ENCODE measurements at places on chromosomes 4 and X.

GRCh38 chrX:154371789-154372300, 2.6 kb downstream of the FLNA start:
- no peak for DNase-seq

- DNase-seq = no peak
Observed at GRCh38 chrX:4805502-4805901, 1092.1 kb upstream of the PRKX start.

GRCh38 chr4:14652522-14652921, 349.8 kb upstream of the CPEB2 start:
- DNase-seq = no peak

- no peak for DNase-seq
Observed at GRCh38 chr4:109191216-109191615, 111.2 kb downstream of the COL25A1 start.

DNA sequence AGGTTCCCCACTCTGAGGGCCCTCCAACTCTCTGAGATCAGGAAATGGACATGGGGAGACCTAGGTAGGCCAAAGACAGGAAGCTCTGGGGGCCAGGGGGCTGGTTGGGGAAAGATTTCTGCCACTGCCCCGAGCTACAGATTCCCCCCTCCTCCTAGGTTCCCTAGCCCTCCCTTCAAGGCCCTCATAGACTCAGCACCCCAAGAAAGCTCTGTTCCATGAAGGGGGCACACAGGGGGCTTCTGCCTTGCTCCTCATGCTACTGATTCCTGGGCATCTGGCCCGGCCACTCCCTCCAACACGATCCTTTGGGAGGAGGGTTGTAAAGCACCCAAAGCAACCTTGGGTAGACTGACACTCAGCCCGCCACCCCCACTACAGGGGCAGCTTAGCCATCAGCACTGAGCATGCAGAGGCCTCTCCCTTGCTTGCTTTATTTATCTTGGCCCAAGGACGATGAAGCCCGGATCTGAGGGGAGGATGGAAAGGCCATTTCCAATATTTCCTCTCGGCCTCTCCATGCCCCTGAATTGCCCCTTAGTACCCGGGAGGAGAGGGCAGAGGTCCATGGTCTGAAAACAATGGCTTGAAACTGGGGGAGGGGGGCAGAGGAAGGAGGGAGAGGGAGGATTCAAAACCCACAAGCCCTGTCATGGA, 146.7 kb downstream of the PJA1 start:
- no peak for DNase-seq

DNA sequence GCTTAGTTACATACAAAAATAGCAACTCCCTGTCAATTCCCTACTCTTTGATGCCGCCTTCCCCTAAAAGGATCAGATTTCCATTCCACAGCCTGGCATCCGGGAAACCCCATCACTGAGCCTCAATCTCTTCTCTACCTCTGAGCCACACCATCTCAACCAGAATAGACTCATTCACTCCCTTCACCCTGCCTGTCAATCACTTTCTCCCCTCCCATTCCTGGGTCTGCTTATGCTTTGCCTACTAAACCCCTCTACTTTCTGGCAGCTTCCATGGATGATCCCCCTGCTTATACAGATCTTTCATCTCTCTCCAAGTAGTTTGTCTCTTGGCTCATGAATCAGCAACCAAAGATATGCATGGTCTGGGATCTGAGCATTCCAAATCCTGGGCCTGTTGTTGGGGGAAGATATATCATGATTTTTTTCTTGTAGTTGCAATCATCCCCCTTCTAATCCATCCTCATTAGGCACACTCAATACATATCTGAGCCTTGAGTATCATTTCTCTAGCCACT, 2.6 kb downstream of the AMER1 start:
- DNase-seq = no peak

- no peak for DNase-seq
Observed at GRCh38 chrX:106963111-106963510, 36.9 kb downstream of the MORC4 start.

DNA sequence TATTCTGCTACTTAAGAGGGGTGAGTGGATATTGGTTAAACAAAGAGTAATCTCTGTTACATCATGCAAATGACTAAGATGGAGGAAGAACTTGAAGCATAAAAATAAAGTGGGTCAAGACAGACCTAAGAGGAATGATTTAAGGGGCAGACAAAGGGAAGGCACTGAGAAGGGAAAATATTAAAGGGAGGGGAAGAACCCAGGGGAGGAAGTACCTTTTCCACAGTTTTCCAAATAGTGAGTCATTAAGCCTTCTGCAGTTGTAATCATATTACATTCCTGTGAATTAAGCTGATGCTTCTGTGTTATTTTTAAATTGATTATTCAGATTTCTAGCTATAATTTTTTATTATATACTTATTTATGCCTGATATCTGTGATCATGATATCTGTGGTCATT, 253.3 kb downstream of the CENPC start:
- DNase-seq = no peak

DNA sequence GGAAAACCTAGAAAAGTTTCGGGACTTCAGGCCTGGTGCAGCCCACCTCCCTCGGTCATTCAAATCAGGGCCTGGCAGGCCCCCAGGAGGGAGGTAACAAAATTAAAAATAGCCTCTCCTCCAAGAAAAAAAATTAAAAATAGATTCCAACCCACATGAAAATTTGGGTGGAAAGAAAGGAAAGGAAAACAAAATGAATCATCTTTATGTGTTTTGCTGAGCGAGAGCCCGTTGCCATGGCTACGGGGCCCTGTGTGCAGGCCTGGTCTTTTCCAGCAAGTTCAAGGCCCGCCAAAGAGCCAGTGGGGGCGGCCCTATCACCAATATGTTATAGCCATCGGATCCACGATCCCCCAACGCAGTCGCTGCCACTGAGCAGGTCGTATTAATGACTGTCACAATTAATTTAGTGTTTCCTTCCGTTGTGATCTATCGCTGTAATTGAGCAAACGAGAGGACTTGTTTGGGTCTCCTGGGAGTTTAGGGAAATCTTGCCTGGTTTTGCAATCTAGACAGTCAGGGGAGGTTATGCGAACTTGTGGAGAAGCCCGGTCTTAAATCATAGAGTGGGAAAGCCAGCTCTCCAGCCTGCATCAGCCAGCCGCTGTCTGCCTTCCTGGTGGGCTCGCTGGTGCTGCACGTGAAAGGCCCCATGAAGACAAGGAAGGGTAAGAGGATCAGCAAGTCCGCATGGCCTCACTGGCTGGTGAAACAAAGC, 452.4 kb downstream of the BCOR start:
- peak; percentile 47 for DNase-seq

DNA sequence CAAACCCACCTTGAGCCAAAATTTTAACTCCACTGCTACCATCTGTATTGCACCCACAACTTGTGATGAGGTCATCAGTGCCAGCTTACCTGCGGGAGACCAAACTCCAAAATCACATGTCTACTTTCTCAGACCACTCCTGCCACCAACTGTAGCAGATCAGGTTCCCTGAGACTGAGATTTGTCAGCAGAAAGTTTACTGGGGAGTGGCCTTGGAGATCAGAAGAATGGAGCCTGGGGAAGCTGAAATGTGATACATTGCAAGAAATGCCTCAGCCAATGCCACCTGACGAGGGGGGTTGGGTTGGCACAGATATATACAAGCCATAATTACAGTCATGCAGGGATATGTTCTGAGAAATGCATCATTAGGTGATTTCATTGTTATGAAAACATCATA, 19.1 kb downstream of the HAUS3 start:
- no peak for DNase-seq

GRCh38 chr4:101753721-101754120, 36.8 kb upstream of the BANK1 start:
- DNase-seq = no peak

DNA sequence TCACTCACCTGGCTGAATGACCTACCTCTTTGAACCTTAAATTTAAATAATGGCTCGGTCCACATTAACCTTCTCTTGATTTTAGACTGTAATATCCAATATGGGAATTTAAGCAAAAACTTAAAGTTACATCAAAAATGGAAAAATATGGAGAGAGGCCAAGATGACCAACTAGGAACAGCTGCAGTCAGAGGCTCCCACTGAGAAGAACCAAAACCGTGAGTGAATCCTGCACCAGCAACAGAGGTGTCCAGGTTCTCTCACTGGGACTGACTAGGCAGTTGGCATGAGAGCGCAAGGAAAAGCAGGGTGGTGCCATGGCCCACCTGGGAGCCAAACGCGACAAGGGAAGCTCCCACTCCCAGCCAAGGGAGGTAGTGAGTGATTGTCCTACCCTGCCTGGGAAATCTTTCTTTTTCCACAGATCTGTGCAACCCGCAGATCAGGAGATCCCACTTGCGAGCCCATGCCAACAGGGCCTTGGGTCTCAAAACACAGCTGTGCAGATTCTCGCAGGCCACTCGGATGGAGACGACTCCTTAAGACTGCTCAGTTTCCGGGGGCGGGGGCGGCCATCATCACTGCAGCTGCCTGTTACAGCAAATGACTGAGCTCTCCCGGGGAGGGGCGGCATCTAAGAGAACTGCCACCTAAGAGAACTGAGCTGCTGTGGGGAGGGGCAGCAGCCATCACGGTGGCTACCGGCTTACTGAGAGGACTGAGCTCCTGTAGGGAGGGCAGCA, 343.4 kb downstream of the DMD start:
- no peak for DNase-seq

- no peak for DNase-seq
Observed at GRCh38 chrX:19349264-19349663, 5.5 kb downstream of the PDHA1 start.

All from thoracic aorta (tissue), 2 donors.